Activated CD4-positive, alpha-beta T cell treated with anti-CD3 and anti-CD28 coated beads for 24 hours (primary cell): ENCODE measurements at places on chromosomes 16 and 17.

GRCh38 chr17:75406222-75406615 lies 741 bp upstream of the GRB2 start:
- no peak for DNase-seq

DNA sequence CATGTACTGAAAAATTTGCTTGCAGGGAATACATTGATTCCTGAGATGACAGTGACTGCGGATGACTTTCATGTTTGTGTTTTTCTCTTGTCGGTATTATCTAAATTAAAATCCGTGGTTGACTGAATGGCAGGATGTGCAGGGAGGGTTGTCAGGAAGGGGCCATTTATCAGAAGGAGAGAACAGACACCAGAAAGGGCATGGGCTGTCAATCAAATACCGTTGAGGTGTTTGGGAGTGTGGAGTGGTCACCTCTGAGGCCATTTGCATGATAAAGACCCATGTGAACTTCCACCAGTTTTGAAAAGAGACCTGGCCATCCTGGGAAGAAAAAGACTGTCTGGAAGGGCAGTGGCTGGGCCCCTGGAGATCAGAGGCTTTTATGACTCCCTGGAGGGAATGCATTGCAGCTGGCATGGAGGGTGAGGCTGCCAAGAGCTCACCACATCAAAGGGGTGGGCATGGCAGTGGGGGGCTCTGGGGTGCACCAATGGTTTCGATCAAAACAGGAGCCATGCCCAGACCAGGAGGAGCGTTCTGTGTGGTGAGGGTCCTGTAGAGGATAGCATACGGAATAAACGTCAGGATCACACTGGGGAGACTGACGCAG lies 67.1 kb downstream of the CYLD start:
- DNase-seq, result no peak

DNA sequence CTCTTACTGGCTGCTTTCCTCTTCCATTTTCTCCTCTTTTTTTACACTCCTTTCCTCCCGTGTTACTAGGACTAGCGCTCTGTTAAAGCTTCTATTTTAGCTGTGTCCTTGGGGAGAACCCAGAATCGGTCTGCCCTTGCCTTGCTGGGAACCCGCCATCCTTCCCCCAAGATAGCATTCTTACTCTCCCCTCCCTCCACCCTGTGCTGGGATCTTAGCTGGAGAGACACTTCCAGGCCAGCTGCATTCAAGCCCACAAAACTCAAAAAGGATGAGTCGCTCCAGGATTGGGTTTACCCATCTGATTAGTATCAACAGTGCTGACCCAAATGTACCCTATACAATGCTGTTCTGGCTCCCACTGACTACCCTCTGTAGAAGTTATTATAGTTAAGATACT lies 200.5 kb upstream of the ASIC2 start:
- no peak for DNase-seq

- no peak for DNase-seq
These were observed 60.0 kb downstream of the RPTOR start for GRCh38 chr17:80604670-80605010.

DNA sequence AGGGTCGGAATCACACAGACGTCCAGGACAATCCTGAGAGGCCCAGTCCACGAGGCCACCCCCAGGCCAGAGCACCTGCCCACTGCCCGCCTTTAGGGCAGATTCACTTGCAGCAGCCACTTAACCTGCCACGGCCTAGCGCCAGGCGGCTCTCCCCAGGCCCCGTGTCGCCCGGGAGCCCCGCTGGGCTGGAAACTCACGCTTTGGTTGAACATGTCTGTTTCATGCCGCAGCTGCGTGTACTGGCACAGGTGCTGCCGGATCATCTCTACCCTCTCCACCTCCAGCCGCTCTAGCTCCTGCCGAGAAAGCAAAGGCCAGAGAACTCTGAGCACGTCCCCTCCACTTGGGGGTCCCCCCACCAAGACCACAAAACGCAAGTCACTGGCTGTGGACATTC lies 12.7 kb upstream of the RCVRN start:
- DNase-seq, result no peak

DNA sequence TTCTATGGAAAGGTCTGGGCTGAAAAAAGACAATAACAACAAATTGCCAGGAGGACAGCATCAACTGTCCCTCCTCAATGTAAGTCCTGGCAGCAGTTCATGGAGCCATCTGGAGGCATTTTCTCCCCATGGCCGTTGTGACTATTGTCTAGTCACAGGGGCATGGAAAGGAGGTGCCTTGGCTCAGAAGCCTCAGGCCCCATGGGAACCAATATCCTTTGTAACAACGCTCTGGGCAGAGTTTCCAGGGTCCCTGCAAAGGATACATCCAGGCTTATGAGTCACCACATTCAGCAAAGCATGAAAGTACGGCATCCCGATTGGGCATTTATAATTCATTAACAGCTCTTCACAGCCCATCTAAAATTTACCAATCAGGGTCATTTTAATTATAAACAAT lies 85.2 kb downstream of the GLG1 start:
- no peak for DNase-seq

GRCh38 chr17:57445772-57446472 lies 189.6 kb downstream of the MSI2 start:
- DNase-seq, result no peak

- no peak for DNase-seq
These were observed 6.2 kb upstream of the CPSF4L start for GRCh38 chr17:73267648-73268537.

DNA sequence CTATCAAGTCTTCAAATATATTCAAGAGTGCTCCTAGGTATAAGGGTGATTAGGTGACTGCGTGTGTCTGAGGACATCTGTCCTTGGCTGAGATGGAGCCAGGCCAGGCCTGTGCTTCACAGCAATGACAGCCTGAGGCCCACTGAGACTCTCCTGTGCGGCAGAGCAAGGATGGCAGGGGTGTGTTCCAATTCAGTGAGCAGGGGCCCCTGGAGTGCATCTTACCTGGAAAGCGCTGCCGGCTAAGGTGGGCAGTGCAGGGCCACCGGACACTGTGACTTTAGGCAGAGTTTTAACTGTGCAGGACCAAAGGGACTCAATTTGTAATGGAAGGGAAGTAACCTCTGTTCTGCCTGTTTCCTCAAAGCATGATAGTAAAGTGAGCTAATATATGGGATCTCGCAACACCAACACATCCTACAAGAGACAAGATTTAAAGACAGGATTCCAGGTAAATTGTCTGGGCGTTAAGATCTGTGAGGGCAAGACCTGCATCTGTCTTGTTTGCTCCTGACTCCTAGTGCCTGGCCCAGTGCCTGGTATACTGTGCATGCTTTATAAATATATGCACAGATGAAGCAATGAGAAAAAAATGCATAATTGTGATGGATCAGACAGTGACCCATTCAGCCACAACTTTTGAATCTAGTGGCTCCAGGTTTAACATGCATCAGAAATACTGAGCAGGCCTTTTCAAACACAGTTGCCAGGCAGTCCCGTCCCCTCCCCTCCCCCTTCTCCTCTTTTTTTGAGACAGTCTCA lies 86.7 kb downstream of the MRC2 start:
- DNase-seq, result no peak

DNA sequence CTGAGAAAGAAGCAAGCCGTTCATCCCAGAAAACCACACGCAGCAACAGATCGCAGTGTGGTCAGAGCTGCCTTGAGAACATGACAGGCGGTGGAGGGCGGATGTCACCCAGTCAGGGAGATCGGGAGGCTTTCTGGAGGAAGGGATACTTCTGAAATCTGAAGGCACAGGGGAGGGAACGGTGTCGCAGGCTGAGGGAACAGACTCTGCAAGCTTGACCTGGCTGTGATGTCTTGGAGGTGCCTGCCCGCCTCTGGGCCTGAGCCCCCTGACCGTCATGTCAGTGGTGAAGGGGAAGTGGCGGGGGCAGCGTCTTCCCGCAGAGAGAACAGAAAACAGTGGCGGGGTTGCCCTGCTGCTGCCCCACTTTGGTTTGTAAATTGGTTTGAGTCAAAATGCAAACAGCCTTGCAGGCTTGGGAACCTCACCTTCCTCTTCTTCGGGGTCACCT lies 8.1 kb upstream of the ATP2A3 start:
- DNase-seq, result no peak

DNA sequence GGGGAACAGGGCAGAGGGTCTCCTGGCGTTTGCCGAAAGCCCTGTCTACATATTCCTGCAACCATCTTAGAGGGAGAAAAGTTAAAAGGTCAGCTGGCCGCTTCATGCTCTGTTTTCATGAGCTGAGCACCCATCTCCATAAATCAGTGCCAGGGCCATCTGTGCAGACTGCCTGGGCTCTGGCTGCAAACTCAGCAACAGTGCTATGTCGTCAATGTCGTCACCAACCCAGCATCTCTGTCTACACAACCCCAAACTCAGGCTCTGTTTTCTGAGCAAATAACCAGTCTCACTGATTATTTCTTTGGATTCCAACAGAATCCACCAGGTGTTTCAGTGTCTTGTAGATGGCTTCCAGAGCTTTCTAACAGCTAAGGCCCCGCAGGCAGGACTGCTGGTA lies 65.0 kb downstream of the HS3ST2 start:
- DNase-seq, result no peak

- DNase-seq, result no peak
These were observed 40.8 kb downstream of the USP32 start for GRCh38 chr17:60351012-60351695.

DNA sequence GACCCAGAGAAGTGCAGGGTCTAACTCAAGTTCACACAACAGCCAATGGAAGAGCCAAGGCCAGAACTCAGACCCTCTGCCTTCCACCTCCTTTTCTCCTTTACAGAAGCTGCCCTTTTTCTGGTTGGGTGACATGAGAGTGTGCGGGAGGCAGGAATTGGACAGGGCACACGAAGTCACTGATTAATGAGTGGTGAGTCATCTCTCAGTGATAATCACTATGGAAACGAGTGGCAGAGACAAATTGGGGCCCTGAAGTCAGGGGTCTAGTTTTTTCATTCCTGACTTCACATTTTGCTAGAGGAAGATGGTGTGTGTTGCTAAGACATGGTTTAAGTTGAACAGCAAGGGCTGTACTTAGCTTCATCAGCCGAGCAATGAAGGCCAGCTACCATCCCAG lies 312.7 kb upstream of the CCL2 start:
- DNase-seq, result no peak

- no peak for DNase-seq
These were observed 14.7 kb downstream of the TXNDC11 start for GRCh38 chr16:11727796-11728543.
